ENCODE measurements at places on chromosomes 7 and 10.

DNA sequence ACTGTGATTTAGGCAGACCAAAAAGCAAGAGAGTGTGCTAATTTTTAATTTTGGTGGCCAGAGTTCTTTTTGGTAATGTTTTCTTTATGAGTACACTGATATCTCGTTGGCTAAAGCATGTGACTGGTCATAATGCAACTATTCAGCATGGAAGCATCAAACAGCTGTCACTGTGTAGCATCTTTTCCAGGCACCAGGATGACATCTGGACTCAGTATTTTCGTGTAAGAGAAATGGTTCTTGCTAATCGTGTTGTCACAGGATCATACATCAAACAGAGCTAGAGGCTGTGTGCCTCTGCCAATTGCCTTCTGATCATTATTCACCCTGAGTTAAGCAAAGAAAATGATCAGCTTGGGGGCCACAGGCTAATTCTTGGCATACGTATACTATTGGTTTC lies 118.9 kb downstream of the SND1 start:
- peak; percentile 80 for DNase-seq

DNA sequence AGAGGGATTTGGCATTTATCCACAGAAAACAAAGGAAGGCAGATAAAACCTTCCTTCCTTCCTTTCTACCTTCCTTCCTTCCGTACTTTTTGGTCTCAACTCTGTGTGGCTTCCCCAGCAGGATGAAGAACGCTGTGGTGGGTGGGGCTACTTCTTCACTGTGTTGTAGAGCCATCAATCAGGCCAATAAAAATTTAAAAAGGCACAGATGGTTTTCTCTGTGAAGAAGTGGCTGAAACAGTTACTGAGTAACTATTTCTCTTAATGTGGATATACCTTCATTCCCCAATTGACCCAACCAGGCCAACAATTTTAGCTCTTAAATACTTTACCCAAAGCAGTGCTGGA lies 75.8 kb downstream of the ZNF92 start:
- no peak for DNase-seq

DNA sequence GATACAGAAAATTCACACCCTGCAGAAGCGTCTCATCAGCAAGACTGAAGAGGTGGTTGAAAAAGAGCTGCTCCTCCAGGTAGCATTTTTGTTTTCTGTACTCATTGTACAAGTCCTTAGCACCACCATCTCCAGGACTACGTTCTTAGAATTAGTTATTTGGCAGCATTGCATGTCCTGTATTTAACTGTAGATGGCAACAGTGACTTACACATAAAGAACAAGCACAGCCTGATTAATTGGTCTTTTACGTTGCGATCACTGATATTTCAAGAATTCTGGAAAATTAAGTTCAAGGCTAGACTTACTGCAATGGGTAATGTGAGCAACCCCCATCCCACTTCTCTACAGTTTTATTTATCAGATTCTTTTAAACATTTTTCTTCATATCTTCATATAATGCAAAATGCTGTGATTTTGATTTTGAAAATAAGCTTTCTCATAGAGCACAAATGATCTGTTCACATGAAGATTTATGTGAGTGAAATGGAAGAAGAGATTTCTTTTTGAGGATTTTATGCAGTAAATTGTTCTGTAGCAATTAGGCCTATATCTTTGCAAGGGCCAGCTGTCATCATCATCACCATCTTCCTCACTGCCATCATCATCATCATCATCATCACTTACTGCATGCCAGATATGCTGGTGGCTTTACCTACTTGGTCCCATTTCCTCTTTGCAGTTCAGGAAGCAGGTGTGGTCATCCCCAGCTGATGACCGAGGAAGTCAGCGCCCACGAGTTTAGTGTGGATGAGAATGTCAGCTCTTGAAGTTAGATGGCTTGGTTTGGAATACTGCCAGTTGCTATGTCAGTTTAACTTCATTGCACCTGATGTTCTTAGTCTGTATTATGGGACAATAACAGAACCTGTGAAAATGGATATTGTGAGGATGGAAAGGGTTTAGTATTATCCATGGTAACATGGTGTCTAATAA lies 53.4 kb downstream of the CFAP58 start:
- peak; percentile 44 for DNase-seq

- DNase-seq: peak; percentile 32
These were observed 191.8 kb upstream of the CXCL12 start for GRCh38 chr10:44576702-44577191.

GRCh38 chr7:105610165-105610930 lies 29.1 kb upstream of the EFCAB10 start:
- no peak for DNase-seq

DNA sequence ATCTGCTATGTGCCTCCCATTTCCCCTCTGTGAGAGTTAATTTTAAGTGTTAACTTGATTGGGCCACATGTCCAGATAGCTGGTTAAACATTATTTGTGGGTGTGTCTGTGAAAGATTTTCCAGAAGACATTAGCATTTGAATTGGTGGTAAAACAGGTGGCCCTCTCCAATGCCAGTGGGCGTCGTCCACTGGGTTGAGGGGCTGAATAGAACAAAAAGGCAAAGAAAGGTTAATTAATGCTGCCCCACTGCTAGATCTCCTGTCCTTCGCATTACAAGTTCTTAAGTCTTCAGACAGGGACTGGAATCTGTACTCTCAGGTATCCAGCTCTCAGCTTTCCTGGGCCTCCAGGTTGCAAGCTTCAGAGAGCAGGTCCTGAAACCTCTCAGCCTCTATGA lies 1160.9 kb upstream of the LRRN3 start:
- DNase-seq: no peak

- no peak for DNase-seq
These were observed 142.7 kb downstream of the KMT2E start for GRCh38 chr7:105156731-105157130.

DNA sequence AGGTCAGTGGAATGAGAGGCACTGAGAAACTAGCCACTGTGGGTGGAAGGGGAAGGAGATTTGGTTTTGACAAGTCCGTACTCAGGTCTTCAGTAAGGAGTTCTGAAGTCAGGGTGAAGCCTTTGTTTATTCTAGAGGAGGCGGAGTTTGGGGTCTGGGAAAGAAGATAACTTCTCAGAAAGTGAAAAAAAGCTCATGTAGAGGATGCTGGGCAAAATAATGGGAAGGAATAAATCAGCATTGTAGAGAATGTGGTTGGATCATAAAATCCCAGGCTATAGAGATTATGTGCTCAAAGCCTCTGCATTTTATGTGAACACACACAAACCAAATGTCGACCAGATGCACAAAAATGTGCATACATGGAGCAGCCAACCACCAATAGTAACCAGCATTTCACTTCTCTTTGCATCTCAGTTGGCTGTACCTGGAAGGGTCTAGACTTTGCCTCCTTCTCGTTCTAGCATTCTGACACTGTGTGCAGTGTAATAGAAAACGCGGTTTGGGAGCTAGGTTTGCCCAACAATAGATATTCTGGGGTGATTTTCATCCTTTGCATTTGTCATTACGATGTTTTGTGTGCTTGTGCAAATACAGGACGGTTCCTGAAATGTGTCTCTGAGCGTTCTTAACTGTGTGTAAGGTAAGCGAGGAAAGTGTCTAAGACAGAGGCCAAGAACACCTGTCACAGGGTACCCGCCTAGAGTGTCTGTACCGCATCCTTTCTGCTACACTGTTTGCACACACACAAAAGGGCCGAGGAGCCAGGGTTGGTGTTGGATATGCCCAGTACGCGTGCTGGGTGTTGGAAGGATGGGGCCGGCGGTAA lies 603 bp upstream of the HECW1 start:
- DNase-seq: no peak

- no peak for DNase-seq
These were observed 49.8 kb downstream of the POU6F2 start for GRCh38 chr7:39027491-39027890.

- DNase-seq: no peak
These were observed 57.6 kb upstream of the KCNMA1 start for GRCh38 chr10:77695186-77695585.

DNA sequence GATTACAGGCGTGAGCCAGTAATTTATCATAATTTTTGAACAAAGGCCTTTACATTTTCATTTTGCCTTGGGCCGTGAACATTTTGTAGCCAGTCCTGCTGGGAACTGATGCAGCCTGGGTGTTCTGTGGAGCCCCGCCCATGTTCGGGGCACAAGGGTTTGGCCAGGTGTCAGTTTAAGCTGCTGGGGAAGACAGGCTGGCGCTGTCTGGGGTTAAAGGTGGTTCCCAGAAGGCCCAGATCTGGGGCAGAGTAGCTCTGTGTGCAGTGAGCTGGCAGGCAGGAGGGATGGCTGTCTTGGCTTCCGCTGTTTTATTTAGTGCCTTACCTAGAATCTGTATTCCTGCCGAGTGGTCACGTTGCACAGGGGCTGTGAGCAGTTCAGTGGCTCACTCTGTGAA lies 50.2 kb downstream of the DOCK1 start:
- DNase-seq: no peak

DNA sequence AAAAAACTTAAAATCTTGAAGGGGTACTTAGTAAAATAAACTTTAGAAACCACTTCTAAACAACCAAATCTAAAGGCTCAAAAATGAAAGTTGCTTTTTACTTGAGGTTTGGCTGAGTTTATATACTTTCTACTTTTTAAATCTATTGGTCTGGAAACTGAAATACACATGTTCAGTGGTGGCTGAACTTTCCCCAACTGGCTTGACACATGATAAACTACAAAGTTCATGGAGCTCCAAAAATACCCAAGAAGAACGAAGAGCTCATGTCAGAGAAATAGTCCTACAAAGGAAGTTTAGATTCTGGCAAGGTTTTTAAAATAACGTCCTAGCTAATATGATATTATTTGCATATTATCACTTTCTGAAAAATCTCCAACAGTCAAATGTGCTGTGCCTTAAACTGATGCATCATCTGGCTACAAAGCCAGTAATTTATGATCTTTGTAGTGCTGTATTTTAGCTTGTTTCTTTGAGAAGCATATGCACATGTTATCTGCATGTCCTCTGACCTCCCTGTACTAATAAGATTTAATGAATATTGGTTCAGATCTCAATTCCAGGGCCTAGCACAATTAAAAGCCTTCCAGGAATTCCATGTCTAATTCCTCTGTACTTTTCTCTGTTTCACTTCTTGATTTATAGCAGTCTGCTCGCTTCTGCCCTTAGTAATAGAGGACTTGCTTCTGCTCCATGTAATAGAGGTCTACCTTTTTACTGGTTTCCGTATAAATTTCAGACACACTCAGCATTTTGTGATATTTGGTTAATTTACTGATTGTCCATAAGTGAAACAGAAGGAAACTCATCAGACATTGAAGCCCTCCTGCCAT lies 28.2 kb downstream of the SEMA3C start:
- DNase-seq: no peak

- peak; percentile 17 for DNase-seq
These were observed 150.8 kb downstream of the DGKI start for GRCh38 chr7:137695942-137696341.

- DNase-seq: peak; percentile 41
These were observed 563.6 kb upstream of the SEMA3D start for GRCh38 chr7:85750454-85750949.

DNA sequence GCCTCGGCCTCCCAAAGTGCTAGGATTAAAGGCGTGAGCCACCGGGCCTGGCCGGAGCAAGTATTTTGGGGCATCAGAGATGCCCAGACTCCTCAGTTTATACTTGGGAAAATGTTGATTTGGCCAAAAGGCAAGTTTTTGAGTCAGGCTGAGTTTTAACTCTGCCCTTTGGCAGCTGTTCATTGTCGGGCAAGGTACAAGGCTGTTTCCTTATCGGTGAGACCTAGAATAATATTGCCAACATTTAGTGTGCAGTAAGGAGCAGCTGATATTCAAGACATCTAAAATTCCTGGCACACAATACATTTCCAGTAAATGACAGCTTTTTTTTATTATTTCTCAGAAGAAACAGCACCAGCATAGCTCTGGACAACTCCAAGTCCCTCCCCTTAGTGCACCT lies 147.6 kb upstream of the C7orf33 start:
- no peak for DNase-seq

DNA sequence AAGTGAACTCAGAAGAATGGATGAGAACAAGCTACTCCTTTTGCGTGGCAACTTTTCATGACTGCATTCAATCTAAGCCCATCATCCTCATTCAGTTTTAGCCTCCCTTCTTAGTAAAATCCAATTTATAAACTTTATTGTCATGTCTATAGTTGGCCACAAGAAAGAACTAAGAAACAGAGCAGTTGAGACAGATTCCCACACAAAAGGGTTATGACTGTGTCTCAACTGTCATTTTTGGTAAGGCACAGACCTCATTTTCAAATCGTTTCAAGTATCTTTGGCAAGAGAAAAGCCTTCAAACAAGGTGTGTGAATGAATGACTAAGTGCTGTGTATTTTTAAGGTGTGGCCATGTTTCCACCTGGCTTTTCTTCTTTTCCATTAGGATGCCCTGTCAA lies 84.2 kb upstream of the CREB5 start:
- no peak for DNase-seq

- DNase-seq: no peak
These were observed 49.2 kb downstream of the RHOBTB1 start for GRCh38 chr10:60894786-60895185.

DNA sequence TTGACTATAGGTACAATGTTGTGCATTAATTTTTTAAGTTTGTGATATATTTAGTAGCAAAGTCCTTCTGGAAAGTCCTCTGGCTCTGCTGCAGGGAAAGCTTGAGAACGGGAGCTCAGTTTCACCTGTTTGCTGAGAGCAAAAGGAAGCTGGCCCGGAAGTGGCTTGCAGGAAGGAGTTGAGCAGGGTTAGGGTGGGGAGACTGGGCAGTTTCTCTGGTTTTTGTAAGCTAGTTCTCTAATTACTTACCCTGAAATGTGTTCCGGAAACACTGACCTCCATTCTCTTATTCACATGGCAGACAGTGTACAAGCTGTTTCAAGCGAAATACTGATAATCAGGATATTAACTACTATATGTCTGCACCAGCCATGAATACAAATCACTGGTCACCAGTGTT lies 22.3 kb downstream of the MAP3K8 start:
- DNase-seq: no peak

- DNase-seq: no peak
These were observed 191.3 kb upstream of the PODXL start for GRCh38 chr7:131747658-131748232.

DNA sequence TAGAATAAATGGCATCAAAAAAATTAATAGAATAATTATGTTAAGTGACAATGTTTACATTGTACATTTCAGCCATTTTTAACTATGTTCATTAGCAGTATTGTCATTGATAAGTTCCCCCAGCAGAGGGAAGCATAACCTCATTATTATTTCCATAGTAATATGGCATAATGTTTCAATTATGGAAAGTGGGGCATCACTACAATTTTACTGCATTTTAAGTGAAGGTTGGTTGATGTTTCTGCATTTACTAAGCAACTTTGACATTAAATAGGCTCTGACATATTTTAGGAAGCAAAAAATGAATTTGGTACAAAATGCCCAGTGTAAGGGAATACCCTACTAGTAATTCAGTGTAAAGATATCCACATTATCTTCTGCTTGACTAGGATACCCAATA lies 218.3 kb downstream of the SEMA3A start:
- DNase-seq: peak; percentile 38

DNA sequence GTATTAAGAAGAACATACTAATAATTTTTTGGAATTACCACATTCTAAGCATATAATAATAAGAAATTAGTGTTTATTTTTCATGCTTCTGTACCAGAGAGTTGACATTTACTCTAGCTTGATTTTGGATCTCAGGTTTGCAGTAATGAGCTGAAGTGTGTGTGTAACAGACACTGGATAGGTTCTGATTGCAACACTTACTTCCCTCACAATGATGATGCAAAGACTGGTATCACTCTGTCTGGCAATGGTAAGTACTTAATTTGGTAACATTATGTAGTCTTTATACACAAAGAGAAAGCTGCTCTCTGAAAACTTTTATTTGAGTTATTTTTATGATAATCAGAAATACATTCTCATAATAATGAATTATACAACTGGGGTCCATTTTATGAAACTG lies 54.1 kb downstream of the SRI start:
- no peak for DNase-seq

- DNase-seq: no peak
These were observed 727.7 kb upstream of the GRM3 start for GRCh38 chr7:85916016-85916415.
